ENCODE measurements at places on chromosomes 6 and 20.

GRCh38 chr6:55663914-55664313 is 84.9 kb upstream of the HMGCLL1 start:
- DNase-seq = no peak

GRCh38 chr6:30725713-30726505 is 5.8 kb downstream of the TUBB start:
- no peak for DNase-seq

DNA sequence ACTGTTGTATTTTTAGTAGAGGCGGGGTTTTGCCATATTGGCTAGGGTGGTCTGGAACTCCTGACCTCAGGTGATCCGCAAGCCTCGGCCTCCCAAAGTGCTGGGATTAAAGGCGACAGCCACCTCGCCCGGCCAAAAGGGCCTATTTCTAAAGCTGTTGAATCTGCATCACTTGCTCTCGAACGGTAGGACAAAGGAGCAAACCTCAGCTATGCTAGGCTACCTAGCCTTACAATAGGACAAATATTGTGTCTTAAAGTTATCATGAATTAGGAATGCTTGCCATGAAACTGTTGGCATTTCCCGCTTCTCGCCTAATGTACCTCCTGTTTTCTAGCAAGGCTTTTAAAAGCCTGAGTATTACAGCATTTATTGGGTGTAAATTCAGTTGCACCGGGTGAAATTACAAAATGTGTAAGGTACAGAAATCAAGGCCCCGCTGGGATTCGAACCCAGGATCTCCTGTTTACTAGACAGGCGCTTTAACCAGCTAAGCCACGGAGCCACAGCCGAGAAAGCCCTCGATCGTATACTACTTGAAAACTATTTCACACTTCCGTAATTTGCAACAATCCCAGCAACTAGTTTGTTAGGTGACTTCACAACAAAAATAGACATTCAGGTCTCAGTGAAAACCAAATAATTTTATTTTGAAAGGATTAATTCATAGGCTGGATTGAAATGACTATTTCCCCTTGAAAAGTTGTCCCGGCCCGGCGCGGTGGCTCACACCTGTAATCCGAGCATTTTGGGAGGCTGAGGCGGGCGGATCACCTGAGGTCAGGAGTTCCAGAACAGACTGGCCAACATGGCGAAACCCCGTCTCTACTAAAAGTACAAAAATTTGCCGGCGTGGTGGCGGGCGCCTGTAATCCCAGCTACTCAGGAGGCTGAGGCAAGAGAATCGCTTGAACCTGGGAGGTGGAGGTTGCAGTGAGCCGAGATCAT is 211.6 kb upstream of the ZNF184 start:
- DNase-seq = no peak

DNA sequence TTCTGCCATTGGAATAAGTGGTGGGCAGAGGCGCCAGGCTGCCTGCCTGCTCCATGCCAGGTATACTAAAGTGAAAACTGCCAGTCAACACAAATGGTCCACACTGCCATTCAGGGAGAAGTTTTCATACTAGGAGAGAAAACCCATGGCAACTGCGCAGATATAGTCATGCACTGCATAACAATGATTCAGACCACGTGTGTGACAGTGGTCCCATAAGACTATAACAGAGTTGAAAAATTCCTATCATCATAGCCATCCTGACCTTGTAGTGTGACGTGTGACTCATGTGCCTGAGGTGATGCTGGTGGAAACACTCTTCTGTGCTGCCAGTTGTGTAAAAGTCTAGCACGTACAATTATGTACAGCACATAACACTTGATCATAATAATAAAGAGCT is 25.1 kb downstream of the ZC3H12D start:
- DNase-seq = no peak

GRCh38 chr6:163118941-163119340 is 295.6 kb upstream of the QKI start:
- no peak for DNase-seq

All from skeletal muscle cell (primary cell).